Smooth muscle cell of the coronary artery (primary cell): ENCODE measurements at places on chromosomes 11 and 22. TPM values are rescaled to one million over a fixed set of nuclear protein-coding genes. Genes with fewer than 3 reads are reported as not detected.

Gene OR52N4
- not detected in 2 replicates for total RNA-seq

Gene APOBEC3G
- 8.6 and 9.1 TPM in 2 replicates for total RNA-seq

Gene VSTM5
- under 0.01 TPM in 1 of 2 replicates, not detected in the other for total RNA-seq

Gene PRODH
- 0.08 and 0.59 TPM in 2 replicates for total RNA-seq

Gene SLC25A18
- total RNA-seq = 0.15 TPM in 1 of 2 replicates, not detected in the other

Gene GRAMD1B
- total RNA-seq = 0.68 and 4.0 TPM in 2 replicates

Gene CCDC89
- 2.6 and 5.6 TPM in 2 replicates for total RNA-seq

Gene OR2AG2
- total RNA-seq = 0.08 TPM in 1 of 2 replicates, not detected in the other

Gene OR51B4
- total RNA-seq = not detected in 2 replicates

Gene CARS1
- total RNA-seq = 50.0 and 81.9 TPM in 2 replicates

Gene TBC1D10A
- total RNA-seq = 6.9 and 11.8 TPM in 2 replicates

Gene RIC3
- total RNA-seq = not detected in 2 replicates

Gene OR51B6
- not detected in 2 replicates for total RNA-seq

Gene APBB1
- total RNA-seq = 46.8 and 53.8 TPM in 2 replicates

Gene DUSP8
- total RNA-seq = 0.23 TPM in 1 of 2 replicates, not detected in the other

Gene DYNC2H1
- 14.4 and 48.3 TPM in 2 replicates for total RNA-seq

Gene BCR
- total RNA-seq = 58.6 and 131 TPM in 2 replicates

Gene GPR83
- under 0.01 TPM in 1 of 2 replicates, not detected in the other for total RNA-seq

Gene JAML
- total RNA-seq = not detected in 2 replicates

Gene MPZL2
- total RNA-seq = 0.08 and 0.94 TPM in 2 replicates

Gene SLC36A4
- 4.3 and 4.4 TPM in 2 replicates for total RNA-seq

Gene CDC45
- total RNA-seq = 1.8 and 9.5 TPM in 2 replicates

Gene TTC36
- total RNA-seq = 0.83 TPM in 1 of 2 replicates, not detected in the other

Gene CHRM1
- not detected in 2 replicates for total RNA-seq

Gene SCN4B
- total RNA-seq = not detected in 2 replicates

Gene APOA4
- not detected in 2 replicates for total RNA-seq

Gene DEUP1
- not detected in 2 replicates for total RNA-seq

Gene SLCO2B1
- under 0.01 TPM in 1 of 2 replicates, not detected in the other for total RNA-seq

Gene LSP1
- 0.53 and 25.2 TPM in 2 replicates for total RNA-seq

Gene AHNAK
- total RNA-seq = 257 and 396 TPM in 2 replicates

Gene CRYAB
- 20.4 and 40.8 TPM in 2 replicates for total RNA-seq

Gene HPX
- total RNA-seq = 0.12 and 0.45 TPM in 2 replicates

Gene OR4A15
- not detected in 2 replicates for total RNA-seq

Gene SYCE3
- not detected in 2 replicates for total RNA-seq

Gene XKR3
- total RNA-seq = not detected in 2 replicates

Gene MUC2
- not detected in 2 replicates for total RNA-seq

Gene NCF4
- total RNA-seq = not detected in 2 replicates

Gene CCDC116
- total RNA-seq = 0.08 and 0.23 TPM in 2 replicates
